Heart right ventricle (tissue), 16 donors: ENCODE measurements at places on chromosomes 11 and 22. TPM values are rescaled to one million over a fixed set of nuclear protein-coding genes. Genes with fewer than 3 reads are reported as not detected.

HDHD5 gene
- total RNA-seq = 55.2 TPM

CRYBB3 gene
- not detected for total RNA-seq

NRXN2 gene
- 0.92 TPM for total RNA-seq

PLEKHA7 gene
- 17.5 TPM for total RNA-seq

TMEM86A gene
- 8.6 TPM for total RNA-seq

OR8D1 gene
- total RNA-seq = not detected

DNA sequence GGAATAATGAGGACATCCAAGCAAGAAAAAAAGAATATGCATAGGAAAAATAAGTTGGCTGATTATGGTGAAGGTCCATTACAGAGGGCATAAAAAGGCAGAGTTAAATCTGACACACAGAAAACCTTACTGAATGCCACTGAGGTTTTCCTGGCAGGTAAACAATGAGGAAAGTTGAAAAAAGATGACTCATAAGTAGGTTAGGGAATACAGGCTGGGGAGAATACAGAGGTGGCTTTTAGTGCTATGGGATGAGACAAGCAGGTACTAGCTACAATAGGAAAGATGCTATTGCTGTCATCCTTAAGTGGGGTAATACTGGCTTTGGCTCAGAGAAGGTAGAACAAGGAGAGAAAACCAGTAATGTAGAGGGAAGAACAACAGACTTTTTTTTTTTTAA lies 44.7 kb downstream of the CSTF3 start:
- H3K4me1 ChIP-seq = no peaks in the 10 kb centered on the region
- no peak overlapping the region for H3K4me3 ChIP-seq
- H3K27me3 ChIP-seq = no peaks in the 10 kb centered on the region
- H3K27ac ChIP-seq = no peak overlapping the region

- no peaks in the 10 kb centered on the region for H3K36me3 ChIP-seq
- no peak for DNase-seq
- H3K27ac ChIP-seq = no peak overlapping the region
- H3K4me1 ChIP-seq = peaks cover 7% of the 10 kb centered on the region
- H3K27me3 ChIP-seq = peaks cover 52% of the 10 kb centered on the region
These were observed 3.6 kb downstream of the ASCL2 start for GRCh38 chr11:2266586-2267305.

- H3K36me3 ChIP-seq = no peaks in the 10 kb centered on the region
- H3K27me3 ChIP-seq = peaks cover 10% of the 10 kb centered on the region
- no peak overlapping the region for H3K4me3 ChIP-seq
- no peak overlapping the region for H3K27ac ChIP-seq
- no peak for DNase-seq
These were observed 213.0 kb upstream of the NARS2 start for GRCh38 chr11:78787696-78788095.

- H3K27me3 ChIP-seq = no peaks in the 10 kb centered on the region
- no peak overlapping the region for H3K4me3 ChIP-seq
- peaks cover 1% of the 10 kb centered on the region for H3K4me1 ChIP-seq
- H3K36me3 ChIP-seq = no peaks in the 10 kb centered on the region
- no peak for DNase-seq
These were observed 8.4 kb downstream of the PPME1 start for GRCh38 chr11:74179234-74180052.

DNA sequence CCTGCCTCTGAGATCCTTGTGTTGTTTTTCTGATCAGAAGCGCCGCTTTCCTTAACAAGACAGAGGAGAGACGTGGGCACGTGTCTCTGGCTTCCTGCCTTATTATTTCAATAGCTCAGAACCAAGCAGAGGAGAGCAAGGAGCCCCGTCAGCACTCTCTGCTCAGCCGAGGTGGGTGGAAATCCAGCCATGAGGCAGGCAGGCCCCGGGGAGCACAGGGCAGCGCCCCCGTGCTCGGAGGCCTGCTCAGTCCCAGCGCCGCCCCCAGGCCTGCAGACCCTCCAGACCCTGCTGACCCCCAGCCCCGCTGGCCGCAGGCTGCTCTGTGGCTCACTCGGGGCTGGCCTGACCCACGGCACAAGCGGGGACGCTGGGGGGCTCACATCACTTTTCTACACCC lies 162.8 kb downstream of the BRD1 start:
- H3K4me3 ChIP-seq = no peak overlapping the region
- H3K36me3 ChIP-seq = no peaks in the 10 kb centered on the region
- peaks cover 23% of the 10 kb centered on the region for H3K4me1 ChIP-seq

DNA sequence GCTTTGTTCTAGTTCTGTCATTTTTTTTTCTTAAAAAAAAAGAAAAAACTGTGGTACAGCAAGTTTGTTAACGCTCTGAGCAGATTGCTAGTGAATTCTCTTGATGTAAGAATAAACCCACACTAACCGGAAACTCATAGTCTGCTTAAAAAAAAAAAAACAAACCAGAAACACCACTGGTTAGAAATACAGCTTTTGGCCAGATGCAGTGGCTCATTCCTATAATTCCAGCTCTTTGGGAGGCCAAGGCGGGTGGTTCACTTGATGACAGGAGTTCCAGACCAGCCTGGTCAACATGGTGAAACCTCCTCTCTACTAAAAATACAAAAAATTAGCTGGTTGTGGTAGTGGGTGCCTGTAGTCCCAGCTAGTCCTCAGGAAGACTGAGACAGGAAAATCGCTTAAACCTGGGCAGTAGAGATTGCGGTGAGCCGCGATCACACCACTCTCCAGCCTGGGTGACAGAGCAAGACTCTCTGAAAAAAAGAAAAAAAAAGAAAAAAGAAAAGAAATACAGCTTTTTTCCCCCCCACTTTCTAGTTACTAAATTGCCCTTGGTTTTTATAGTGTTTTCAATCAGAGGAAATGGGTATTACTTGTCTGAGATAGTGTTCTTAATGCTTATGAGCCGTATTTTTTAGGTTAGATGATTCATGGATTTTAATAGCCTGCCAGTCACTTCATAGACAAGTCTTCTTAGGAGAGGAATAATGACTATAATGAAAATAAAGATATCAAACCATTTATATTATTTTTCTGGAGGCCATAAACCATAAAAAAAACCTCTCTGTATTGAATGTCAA lies 222.8 kb downstream of the DDX10 start:
- no peak overlapping the region for H3K27ac ChIP-seq
- DNase-seq = no peak
- no peaks in the 10 kb centered on the region for H3K36me3 ChIP-seq
- no peaks in the 10 kb centered on the region for H3K27me3 ChIP-seq
- no peak overlapping the region for H3K4me3 ChIP-seq

DNA sequence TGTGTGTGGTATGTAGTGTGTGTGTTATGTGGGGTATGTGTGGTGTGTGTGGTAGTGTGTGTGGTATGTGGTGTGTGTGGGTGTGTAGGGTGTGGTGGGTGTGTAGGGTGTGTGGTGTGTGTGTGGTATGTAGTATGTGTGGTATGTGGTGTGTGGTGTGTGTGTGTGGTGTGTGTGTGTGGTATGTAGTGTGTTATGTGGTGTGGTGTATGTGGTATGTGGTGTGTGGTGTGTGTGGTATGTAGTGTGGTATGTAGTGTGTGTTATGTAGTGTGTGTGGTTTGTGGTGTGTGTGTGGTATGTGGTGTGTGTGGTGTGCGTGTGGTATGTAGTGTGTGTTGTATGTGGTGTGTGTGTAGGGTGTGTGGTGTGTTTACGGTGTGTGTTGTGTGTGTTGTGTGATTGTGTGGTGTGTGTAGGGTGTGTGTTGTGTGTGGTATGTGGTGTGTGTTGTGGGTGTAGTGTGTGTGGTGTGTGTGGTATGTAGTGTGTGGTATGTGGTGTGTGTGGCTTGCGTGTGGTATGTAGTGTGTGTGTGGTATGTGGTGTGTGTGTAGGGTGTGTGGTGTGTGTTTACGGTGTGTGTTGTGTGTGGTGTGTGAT lies 4.2 kb upstream of the PPP6R2 start:
- no peaks in the 10 kb centered on the region for H3K27me3 ChIP-seq
- peaks cover 9% of the 10 kb centered on the region for H3K4me1 ChIP-seq
- no peak for DNase-seq
- no peaks in the 10 kb centered on the region for H3K36me3 ChIP-seq
- H3K27ac ChIP-seq = no peak overlapping the region

GRCh38 chr11:119316016-119316728 lies 758 bp downstream of the MCAM start:
- DNase-seq = peak; percentile 65
- no peaks in the 10 kb centered on the region for H3K27me3 ChIP-seq
- H3K4me1 ChIP-seq = peaks cover 11% of the 10 kb centered on the region

GRCh38 chr22:41030891-41031290 lies 61.5 kb upstream of the EP300 start:
- no peaks in the 10 kb centered on the region for H3K36me3 ChIP-seq
- no peaks in the 10 kb centered on the region for H3K27me3 ChIP-seq
- H3K4me3 ChIP-seq = no peak overlapping the region
